Activated CD8-positive, alpha-beta memory T cell treated with anti-CD3 and anti-CD28 coated beads, Interleukin-2, amount 50 U/mL, for 4 hours (primary cell): ENCODE measurements at places on chromosomes 7 and 10.

GRCh38 chr10:44334091-44334490 is 50.8 kb downstream of the CXCL12 start:
- no peak for DNase-seq

- no peak for DNase-seq
Measured at GRCh38 chr7:5234852-5235831, 45.1 kb downstream of the WIPI2 start.

DNA sequence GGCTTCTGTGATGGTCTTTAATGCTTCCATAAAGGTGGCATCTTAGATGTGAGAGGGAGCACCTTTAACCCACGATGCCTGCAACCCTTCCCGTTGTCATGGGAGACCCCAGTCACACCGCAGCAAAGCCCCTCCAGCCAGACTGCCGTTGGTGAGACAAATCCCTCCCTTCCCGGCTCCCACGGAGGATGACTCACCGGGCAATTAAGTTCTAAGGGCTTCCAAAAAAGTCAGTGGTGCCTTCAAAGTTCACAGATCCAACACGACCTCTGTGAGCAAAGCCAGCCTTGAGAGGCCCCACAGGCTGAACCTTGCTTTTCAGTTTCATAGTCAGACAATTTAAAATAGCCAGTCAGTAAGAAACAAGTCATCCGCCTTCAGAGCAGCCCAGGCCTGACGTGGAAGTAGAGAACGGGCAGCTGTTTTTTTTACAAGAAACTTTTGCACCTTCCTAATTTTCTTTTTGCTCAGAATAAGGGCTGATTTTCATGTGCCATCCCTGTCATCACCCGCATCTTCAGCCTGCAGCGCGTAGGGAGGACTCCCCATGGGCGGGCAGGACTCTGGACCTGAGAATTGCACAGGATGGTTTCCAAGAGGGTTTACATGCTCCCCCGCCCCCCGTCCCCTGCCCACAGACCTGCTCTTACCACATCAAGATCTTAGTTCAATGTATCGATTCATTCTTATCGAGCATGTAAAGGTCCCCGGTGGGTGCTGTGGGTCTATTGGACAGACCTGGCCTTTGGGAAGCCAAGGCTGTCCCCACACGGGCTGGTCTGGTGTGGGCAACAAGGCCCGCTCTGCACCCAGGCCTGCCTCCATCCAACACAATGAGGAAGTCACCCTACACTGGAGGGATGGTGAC is 333.9 kb downstream of the DNAJB6 start:
- DNase-seq = no peak

- DNase-seq = no peak
Measured at GRCh38 chr10:104340641-104341040, 2.4 kb upstream of the ITPRIP start.

DNA sequence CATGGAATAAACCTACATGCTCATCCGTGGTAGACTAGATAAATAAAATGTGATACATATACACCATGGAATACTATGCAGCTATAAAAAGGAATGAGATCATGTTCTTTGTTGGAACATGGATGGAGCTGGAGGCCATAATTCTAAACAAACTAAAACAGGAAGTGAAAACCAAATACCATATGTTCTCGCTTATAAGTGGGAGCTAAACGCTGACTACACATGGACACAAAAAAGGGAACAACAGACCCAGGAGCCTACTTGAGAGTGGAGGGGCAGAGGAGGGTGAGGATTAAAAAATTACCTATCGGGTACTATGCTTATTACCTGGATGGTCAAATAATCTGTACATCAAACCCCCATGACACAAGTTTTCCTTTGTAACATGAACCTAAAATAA is 68.7 kb upstream of the SEC61G start:
- no peak for DNase-seq

DNA sequence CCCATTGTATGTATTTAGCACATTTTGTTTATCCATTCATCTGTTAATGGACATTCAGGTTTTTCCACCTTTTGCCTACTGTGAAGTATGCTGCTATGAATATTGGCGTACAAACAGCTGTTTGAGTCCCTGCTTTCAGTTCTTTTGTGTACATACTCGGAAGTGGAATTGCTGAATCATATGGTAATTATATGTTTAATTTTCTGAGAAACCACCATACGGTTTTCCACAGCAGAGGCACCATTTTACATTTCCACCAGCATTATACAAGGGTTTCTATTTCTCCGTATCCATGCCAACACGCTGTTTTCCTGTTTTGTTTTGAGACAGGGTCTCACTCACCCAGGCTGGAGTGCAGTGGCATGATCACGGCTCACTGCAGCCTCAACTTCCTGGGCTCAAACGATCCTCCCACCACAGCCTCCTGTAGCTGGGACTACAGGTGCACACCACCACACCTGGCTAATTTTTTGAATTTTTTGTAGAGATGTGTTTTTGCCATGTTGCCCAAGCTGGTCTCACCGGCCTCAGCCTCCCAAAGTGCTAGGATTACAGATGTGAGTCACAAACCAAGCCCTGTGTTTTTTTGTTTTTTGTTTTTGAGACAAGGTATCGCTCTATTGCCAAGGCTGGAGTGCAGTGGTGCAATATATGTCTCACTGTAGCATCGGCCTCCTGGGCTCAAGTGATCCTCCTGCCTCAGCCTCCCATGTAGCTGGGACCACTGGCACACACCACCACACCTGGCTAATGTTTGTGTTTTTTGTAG is 22.1 kb upstream of the FBXW4 start:
- DNase-seq = no peak

DNA sequence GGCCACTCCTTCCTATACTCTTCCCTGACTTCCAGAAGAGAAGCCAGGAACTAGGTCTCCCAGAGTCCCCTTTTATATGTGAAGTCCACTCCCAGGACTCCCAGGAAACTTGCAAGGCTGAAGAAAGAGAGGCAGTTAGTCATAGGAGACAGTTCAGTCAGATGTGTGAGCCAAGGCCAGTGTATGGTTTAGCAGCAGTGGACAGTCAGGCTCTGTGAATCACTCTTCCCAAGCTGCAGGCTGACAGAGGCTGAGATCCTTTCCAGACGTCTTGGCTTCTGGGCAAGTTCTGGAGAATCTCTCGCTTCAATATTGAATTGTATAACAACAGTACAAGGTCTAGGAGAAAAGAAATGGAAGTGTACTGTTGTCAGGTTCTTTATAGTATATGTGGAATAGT is 26.9 kb downstream of the BLVRA start:
- DNase-seq = no peak

DNA sequence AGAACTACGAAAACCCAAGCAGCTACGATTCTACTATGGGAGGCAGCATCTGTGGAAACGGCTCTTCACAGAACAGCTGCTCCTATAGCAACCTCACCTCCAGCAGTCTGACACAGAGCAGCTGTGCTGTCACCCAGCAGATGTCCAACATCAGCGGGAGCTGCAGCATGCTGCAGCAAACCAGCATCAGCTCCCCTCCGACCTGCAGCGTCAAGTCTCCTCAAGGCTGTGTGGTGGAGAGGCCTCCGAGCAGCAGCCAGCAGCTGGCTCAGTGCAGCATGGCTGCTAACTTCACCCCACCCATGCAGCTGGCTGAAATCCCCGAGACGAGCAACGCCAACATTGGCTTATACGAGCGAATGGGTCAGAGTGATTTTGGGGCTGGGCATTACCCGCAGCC is 81.6 kb upstream of the SAMD8 start:
- no peak for DNase-seq

DNA sequence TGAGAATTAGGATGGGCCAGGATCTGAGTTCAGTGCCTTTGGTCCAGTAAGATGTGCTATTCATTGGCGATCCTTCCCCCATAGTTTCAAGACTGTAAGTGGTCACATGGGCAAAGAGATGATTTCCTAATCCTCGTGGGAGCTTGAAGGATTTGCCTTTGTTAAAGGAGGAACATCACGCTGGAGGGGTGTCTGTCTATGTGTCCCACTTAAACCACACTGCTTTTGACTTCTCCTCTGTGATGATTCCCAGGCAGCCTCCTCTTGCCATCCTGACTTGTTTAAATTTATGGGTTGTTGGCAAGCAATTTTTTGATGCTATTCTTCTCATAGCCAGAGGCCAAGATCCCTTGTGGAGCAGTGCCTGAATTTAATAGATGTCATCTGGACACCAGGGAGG is 154.0 kb downstream of the TCF7L2 start:
- no peak for DNase-seq

DNA sequence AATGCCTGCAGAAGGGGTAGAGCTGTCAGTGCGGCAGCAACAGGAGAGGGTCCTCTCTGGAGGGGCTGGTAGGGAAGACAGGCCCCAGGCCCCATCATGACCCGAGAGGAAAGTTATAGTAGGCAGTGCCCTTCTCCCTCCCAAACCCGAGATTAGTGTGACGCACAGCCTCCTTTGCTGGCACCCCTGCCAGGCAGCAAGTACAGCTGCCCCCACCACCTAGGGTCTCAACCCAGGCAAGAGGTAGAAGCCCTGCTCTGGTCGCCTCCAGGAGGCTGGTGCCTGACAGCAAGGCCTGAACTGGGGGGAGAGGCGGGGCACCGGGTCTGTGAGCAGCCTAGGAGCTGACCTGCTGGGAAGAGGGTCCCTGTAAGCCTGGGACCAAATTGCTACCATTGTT is 15.5 kb downstream of the LOXL4 start:
- no peak for DNase-seq

DNA sequence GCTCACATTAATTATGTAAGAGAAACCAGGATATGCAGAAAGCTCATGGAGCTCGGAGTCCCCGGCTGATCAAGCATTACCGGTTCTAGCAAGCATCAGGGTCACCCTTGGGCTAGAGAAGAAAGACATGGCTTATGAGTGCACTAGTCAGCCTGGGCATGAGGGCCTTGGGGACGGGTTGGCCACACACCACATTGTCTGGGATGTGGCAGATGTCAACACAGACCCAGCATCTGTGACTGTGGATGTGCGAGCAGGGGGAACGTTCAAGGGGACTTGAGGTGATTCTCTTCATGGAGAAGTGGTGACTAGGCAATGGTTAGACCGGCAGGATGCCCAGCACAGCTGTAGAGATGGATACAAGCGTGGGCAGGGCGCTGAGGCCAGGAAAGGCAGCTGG is 13.7 kb downstream of the ZMIZ2 start:
- DNase-seq = no peak

GRCh38 chr10:43205681-43206390 is 61.0 kb downstream of the RASGEF1A start:
- peak; percentile 7 for DNase-seq

- DNase-seq = no peak
Measured at GRCh38 chr10:73131301-73131700, 21.0 kb downstream of the NUDT13 start.

- no peak for DNase-seq
Measured at GRCh38 chr10:19921300-19922140, 105.3 kb downstream of the PLXDC2 start.

- no peak for DNase-seq
Measured at GRCh38 chr10:132336064-132336746, 4.2 kb downstream of the LRRC27 start.

- no peak for DNase-seq
Measured at GRCh38 chr10:28879875-28880682, 202.8 kb downstream of the BAMBI start.

GRCh38 chr10:62723375-62723774 is 81.1 kb upstream of the ADO start:
- no peak for DNase-seq

GRCh38 chr10:126252884-126253610 is 135.2 kb downstream of the ADAM12 start:
- DNase-seq = no peak

GRCh38 chr7:38189231-38189938 is 11.3 kb downstream of the STARD3NL start:
- DNase-seq = no peak

- DNase-seq = no peak
Measured at GRCh38 chr7:72445075-72445474, 32.9 kb upstream of the CALN1 start.

- DNase-seq = no peak
Measured at GRCh38 chr10:10500937-10501336, 516.7 kb upstream of the CELF2 start.

GRCh38 chr7:36736090-36736898 is 12.0 kb upstream of the AOAH start:
- no peak for DNase-seq

- DNase-seq = no peak
Measured at GRCh38 chr7:71594736-71595135, 462.8 kb downstream of the GALNT17 start.

GRCh38 chr7:19713676-19714075 is 4.8 kb upstream of the POLR1F start:
- DNase-seq = peak; percentile 47

GRCh38 chr10:126098226-126098581 is 201.8 kb downstream of the FANK1 start:
- DNase-seq = no peak

GRCh38 chr7:35752742-35753141 is 48.1 kb upstream of the SEPTIN7 start:
- DNase-seq = no peak

GRCh38 chr10:102113956-102114857 is 6.0 kb downstream of the LDB1 start:
- no peak for DNase-seq

DNA sequence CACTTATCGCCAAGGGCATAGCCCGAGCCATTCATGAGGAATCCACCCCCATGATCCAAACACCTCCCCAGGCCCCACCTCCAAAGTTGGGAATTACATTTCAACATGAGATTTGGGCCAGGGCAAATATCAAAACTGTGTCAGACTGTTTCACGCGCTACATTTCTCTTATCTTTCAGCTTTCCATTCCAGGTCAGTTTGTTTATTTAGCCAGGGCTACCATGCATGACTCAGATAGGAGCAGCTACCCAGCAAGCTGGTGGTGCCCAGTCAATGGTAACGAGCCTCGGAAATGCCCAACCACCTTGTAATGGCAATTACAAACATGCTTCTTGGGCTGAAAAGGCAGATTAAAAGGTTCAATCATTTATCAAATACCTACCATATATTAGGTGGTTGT is 43.6 kb upstream of the BAMBI start:
- DNase-seq = no peak

DNA sequence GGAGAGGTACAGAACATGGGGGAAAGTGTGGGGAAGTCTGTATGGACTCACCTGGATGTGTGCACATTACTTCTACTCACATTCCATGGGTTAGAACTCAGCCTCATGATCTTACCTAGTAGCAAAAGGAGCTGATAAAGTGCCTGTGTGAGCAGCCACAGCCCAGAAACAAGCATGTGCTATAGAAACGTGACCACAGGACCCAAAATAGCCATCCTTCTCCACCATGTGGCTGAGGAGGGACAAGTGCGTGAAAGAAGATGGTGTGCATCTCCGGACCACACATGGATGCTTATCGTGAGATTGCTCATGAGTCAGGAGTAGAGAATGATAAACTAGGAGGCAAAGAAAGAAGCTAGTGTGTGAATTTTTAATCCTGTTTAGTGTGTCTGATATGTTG is 336.4 kb upstream of the PLXDC2 start:
- DNase-seq = no peak
